Stimulated activated CD4-positive, alpha-beta T cell treated with anti-CD3 and anti-CD28 coated beads, Interleukin-15, amount 100 ng/mL, for 24 hours (primary cell): ENCODE measurements at places on chromosomes 5 and 9.

DNA sequence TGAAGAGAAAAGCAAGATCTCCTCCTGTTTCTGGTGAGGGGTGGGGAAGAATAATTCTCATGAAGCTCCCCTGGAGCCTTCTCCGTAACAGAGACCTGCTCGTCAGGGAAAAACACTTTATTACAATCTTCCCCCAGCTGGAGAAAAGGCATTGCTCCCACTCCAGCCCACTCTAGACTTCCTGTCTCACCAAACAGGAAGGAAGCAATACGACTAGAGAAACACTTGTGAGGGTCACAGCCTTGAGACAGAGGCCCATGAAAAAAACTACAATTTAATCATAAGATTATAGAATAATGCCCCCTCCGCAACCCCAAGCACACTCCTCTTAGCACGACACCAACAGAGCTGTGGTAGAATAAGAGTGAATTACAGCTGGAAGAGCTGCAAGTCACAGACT lies 197.2 kb upstream of the S1PR3 start:
- DNase-seq: no peak

GRCh38 chr9:93603906-93604326 lies 27.5 kb downstream of the PHF2 start:
- DNase-seq: no peak

- no peak for DNase-seq
Observed at GRCh38 chr9:96751815-96752214, 26.1 kb downstream of the ZNF510 start.

- no peak for DNase-seq
Observed at GRCh38 chr9:77305622-77306400, 128.5 kb downstream of the VPS13A start.

DNA sequence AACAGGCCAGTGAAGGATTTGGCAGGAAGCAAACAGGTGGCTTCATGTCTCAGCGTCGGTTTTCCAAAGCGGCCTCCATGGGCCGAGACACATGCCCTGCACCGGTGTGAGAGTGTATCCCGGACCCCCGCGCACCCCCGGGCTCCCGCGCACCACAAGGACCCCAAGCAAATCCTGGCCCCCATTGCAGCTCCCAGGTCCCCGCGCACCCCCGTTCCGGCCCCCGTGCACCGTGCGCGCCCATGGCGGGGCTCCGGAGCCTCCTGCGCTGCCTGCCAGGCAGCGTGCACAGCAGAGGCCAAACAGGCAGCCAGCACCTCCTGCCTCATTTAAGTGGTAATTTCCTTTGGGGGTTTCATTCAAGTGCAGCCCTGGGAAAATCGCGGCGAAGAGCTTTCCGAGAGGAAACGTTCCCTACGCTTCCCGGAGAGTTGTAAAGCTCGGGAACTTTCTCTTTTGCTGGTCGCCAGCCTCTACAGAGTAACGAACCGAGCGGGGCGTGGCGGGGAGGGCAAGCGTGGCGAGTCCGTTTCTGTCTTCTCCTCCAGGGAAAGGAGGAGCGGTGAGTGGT lies 145.5 kb upstream of the SLC24A2 start:
- peak; percentile 7 for DNase-seq

- DNase-seq: no peak
Observed at GRCh38 chr5:35133186-35133585, 85.4 kb upstream of the AGXT2 start.

DNA sequence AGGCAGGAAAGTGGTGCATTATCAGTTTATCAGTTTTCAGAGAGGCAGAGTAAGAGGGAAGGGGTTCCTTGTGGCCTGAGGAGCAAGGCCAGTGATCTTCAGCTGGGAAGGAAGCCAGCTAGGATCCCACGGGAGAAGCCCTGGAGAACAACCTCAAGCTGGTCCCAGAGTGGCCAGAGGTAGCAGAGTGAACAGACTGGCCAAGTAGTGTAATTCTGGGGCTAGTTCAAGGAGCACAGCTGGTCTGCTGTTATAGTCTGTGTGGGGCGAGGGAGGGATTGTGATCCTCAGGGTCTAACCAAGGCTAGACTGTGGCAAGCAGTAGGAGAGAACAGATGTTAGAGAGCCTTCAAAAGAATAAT lies 164.6 kb downstream of the CARTPT start:
- DNase-seq: no peak

DNA sequence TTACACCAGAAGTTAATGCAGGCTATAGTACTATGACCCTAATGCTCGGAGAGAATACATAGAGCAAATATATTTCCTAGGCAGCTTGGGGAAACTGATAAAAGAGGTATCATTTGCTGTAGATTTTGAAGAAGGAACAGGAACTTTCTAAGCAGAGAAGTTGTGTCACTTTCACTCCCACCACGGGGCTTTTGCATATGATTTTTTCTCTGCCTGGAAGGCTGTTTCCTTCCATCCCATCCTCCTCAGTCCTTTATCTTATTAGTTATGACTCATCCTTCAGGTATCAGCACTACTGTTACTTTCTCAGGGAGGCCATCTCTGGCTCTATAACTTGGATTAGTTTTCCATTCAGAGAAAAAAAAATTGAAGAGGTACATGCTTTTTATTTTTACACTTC lies 2006.1 kb upstream of the WWC1 start:
- no peak for DNase-seq

DNA sequence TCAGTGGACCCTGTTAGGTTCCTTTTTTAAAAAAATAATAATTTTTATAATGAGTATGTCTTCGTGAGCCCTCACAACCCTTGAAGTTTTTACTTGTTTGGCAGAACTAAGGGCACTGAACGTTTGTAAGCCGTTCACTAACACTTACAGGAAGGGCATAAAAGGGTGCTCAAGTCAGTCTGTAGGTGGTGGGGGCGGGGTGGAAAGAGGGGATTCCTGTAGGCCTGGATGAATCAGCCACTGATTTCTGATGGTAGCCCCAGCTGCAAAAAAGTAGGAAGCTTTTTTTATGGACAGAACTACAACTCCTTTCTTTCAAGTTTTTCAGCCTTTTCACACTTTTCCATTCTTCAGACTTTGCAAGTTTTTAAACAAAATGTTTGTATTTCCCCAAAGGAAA lies 35.8 kb downstream of the PIK3R1 start:
- DNase-seq: peak; percentile 76

- DNase-seq: no peak
Observed at GRCh38 chr5:113202746-113203716, 226.4 kb downstream of the DCP2 start.

- no peak for DNase-seq
Observed at GRCh38 chr9:110241858-110242321, 14.4 kb downstream of the TXN start.

DNA sequence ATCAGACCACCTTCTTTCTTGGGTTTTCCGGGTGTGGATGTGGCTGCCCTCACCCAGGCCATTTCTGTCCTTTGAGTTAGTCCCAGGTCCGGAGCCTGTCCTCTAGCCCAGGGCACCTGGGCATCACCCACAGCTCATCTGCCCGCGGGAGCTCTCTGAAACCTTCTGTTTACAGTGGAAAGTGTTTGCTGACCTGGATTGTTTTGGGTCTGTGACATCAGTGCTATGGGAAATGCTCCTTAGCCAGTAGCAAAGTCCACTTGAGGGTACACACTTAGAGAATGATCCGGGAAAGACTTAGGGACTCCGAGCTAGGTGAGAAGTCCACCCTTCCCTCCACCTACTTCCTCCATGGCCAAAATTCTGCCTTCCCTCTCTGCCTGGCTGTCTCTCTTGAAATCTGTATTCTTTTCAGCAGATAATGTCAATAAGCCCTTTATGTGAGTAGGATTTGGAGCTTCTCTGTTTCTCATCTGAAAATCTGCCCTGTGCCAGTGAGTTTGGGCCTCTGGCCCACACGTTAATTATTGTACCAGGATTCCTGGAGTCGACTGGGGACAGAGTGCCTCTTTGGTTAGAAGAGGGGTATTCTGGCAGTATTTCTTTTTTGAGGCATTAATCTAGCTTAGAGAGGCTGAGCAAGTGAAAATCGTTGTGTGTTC lies 19.9 kb downstream of the ABLIM3 start:
- no peak for DNase-seq

GRCh38 chr5:142677198-142677597 lies 8.7 kb downstream of the FGF1 start:
- no peak for DNase-seq

DNA sequence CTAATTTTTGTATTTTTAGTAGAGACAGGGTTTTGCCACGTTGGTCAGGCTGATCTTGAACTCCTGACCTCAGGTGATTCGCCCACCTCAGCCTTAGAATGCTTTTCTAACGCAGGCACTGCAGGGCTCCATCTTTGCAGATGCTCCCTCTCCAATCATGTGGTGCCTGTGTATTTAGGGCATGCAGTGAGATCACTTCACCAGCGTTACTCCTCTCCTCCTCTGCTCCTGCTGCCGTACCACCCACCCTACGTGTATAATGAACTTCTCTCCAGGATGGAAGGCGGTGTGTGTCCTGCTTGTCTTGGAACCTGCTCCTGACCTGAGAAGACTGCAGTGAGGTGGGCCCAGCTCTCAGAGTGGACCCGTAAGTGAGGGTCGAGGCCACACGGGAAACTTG lies 13.6 kb upstream of the CFAP157 start:
- DNase-seq: no peak

GRCh38 chr5:14675865-14676300 lies 11.4 kb downstream of the OTULIN start:
- DNase-seq: no peak

DNA sequence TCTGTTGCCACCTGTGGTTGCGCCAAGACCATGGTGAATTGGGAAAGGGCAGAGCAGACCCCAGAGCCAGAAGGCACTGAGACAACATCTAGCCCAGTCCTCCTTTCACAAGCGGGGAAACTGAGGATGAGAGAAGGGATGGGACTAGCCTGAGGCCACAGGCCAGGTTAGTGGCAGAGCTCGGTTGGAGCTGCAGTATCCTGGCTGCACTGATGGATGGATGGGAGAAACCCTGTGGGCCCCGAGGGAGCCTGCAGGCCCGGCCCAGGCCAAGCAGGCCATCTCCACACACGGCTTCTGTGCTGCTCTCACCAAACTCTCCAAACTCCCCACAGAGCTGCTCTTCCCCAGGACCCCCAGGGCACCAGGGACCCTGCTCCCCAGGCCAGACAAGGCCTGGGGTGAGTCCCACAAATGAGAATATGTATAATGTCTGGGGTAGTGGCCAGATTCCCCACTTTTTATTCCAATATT lies 60.2 kb downstream of the TSTD2 start:
- no peak for DNase-seq

DNA sequence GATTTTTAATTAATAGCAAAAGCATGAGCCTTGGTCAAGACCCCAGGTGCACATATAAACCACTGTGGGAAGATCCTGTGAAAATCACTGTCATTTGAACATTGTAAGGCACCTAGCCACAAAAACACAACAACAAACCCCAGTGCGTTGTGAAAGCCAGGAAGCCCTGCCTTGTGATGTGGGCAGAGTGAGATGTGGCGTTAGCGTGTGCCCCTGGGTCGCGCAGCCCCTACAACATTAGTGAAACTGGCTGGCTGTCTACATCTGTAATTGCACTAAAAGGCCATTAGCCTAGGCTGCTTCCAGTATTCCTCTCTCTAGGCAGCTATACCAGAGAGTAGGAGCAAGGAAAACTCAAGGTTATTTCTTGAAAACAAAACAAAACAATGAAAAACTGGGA lies 21.1 kb upstream of the PDZD2 start:
- DNase-seq: no peak

DNA sequence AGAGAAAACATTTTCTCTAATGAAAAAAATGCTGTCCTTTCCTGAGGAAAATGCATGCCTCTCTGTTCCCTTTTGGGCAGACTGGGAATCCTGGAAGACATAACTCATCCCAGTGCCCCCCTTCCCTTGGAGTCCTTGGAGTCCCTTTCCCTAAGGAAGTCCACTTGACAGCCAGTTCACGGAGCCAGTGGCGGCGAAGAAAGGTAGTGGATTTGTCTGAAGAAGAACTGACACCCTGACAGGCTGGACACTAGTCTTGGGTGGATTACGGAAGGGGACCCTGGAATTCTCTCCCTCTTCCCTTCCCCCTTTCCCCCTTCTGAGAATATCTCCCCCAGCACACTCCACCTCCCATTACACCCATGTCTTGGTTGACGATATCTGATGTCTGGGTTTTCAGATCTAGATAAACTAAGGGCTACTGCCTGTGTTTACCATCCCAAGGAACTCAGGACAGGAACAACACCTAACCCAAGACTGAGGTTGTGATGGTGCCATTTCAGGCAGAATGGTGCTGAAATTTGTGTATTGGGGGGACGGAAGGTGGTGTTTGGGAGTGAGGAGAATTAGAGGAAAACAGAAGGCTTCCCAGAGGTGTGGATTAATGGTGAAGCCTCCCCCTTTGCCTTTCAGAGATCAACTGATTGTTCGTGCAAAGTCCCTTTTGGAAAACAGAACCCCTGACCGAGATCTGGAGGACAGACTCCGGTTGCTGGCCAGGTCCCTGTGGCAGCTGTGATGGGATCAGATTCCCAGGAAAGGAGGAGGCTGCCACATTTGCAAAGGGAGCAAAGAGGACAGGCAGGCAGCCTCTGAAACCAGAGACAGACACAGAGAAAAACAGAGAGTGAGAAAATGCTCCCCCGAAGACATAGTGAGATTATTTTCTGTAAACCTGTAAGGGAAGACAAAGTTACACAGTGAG lies 704 bp downstream of the SPARC start:
- no peak for DNase-seq

GRCh38 chr5:78504704-78505677 lies 143.6 kb downstream of the LHFPL2 start:
- no peak for DNase-seq
